ENCODE measurements at places on chromosomes 2 and 18. TPM values are rescaled to one million over a fixed set of nuclear protein-coding genes. Genes with fewer than 3 reads are reported as not detected.

Gene PREB
- polyA plus RNA-seq = 74.2 TPM

Gene CHST10
- 0.98 TPM for polyA plus RNA-seq

Gene CHPF
- 7.5 TPM for polyA plus RNA-seq

Gene TRABD2A
- polyA plus RNA-seq = 67.1 TPM

Gene CCDC142
- polyA plus RNA-seq = 10.2 TPM

Gene AFF3
- polyA plus RNA-seq = 4.6 TPM

Gene AQP12B
- not detected for polyA plus RNA-seq

Gene FAM124B
- polyA plus RNA-seq = 0.92 TPM

Gene SERPINB12
- not detected for polyA plus RNA-seq

Gene FEZ2
- 1.9 TPM for polyA plus RNA-seq

Gene MMADHC
- polyA plus RNA-seq = 163 TPM

DNA sequence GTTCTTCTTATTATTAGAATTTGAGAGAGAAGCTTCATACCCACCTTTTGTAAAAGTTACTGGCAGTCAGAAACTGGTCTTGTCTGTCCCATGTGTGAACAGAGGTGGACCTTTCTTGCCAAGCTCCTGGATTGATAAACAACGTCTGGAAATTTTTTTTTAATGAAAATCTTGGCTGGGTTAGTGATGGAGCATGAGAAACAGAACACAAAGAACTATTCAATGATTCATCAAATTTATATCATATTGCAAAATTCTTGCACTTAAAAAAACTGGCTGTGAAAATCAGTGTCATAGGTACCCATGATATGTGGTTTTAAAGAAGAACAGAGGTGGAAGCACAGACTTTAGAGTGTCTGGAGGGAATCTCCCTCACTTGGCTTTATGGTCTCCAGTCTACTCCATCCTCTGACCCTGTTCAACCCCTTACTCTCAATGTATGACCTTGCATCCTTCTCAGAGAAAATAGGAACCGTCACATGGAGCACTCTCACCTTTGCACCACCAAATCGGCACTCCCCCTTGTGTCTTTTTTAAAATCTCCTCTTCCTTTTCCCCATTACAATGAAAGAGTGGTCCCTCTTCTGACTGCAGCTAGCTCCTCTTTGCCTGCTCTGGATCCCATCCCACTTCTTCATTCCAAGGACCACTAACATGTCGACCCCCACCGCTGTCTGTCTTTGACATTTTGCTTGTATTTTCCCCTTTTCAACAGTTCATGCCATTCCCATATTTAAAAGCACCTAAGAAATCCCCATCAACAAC is 58.2 kb downstream of the COPS8 start:
- no peaks in the 10 kb centered on the region for H3K36me3 ChIP-seq
- DNase-seq = no peak
- H3K4me3 ChIP-seq = no peak overlapping the region

DNA sequence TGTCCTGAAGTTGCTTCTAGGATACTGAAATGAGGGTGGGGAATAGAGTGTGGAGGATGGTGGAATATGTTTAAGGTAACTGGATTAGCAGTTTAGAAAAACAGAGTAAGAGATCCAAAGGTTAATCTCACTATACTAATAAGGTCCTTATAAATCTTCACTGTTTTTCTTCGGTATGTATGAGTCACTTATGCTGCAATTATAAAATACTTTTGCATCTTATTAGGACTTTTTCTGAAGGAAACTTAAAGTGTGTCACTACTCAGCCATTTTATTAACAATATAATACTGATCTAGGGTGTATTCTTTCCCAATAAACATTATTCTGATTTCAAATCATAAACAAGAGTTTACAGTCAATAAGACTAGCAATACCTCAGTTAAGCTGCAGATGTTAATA is 182.3 kb downstream of the ZNF521 start:
- no peaks in the 10 kb centered on the region for H3K4me1 ChIP-seq
- no peaks in the 10 kb centered on the region for H3K27me3 ChIP-seq
- no peak overlapping the region for H3K4me3 ChIP-seq
- no peaks in the 10 kb centered on the region for H3K36me3 ChIP-seq
- H3K27ac ChIP-seq = no peak overlapping the region
- no peak for DNase-seq

DNA sequence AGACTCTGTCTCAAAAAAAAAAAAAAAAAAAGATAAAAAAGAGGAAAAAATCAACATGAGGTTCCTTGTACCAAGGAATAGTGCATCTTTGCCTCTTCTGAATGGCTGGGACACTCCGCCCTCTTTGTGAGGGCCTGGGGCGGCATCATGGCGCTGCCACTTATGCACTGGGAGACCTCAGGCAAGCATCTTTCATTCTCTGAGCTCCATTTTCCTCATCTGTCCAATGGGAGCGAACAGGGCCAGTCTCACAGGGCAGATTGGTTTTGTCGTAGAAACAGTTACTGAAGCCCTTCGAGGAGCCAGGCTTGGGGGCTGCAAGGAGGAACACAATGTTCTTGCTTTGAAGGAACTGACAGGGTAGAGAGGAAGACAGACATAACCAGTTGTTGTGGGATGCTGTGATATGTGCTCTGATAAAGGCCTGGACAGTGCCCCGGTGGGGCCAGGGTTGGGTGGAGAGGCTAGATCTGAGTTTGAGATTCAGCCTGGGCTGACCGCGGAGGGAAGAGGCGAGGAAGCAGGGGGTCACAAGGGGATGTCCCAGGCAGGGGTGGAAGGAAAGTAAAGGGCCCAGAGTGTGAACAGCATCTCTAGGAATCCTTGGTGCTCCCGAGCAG is 14.1 kb downstream of the ZFP36L2 start:
- peaks cover 43% of the 10 kb centered on the region for H3K4me1 ChIP-seq
- H3K27ac ChIP-seq = no peak overlapping the region
- DNase-seq = no peak
- H3K4me3 ChIP-seq = no peak overlapping the region
- no peaks in the 10 kb centered on the region for H3K27me3 ChIP-seq

GRCh38 chr18:50674307-50674980 is 114.6 kb downstream of the MAPK4 start:
- no peaks in the 10 kb centered on the region for H3K4me1 ChIP-seq
- no peak for DNase-seq
- no peak overlapping the region for H3K4me3 ChIP-seq
- no peaks in the 10 kb centered on the region for H3K27me3 ChIP-seq
- no peaks in the 10 kb centered on the region for H3K36me3 ChIP-seq
- no peak overlapping the region for H3K27ac ChIP-seq

- no peak for DNase-seq
- H3K4me1 ChIP-seq = peaks cover 38% of the 10 kb centered on the region
- no peak overlapping the region for H3K27ac ChIP-seq
- no peaks in the 10 kb centered on the region for H3K27me3 ChIP-seq
- H3K36me3 ChIP-seq = no peaks in the 10 kb centered on the region
Observed at GRCh38 chr2:25379535-25379934, 37.8 kb upstream of the DNMT3A start.

- no peaks in the 10 kb centered on the region for H3K36me3 ChIP-seq
- no peaks in the 10 kb centered on the region for H3K4me1 ChIP-seq
- H3K4me3 ChIP-seq = no peak overlapping the region
- no peaks in the 10 kb centered on the region for H3K27me3 ChIP-seq
Observed at GRCh38 chr2:212711856-212712255, 173.3 kb upstream of the ERBB4 start.

DNA sequence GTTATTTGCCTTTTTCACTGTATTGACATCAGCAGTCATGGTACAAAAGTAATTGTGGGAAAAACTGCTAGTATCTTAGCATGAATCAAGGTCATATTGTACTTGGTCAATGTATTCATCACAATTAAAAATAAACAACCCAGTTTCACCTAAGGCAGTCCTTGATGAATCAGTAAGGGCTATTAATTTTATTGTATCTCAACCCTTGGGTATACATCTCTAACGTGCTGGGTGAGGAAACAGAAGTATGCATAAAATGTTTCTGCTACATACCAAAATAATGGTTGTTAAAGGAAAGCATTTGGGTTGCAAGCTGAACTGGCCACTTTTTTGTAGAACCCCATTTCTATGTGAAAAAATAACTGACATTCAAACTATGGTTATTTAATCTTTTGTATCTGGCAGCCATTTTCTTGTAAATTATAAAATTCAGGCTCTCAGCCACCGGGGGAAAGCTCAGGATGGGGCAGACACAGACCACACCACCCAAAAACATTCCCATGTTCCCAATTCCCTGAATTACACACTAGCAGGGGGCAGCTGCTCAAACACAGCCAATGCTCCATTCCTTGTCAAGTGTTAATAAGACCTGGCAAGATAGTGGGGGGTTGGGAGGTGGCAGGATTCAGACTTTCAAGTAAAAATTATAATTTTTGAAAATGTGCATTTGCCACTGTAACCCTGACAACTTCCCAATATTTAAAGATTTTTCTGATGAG is 49.3 kb downstream of the OLA1 start:
- DNase-seq = no peak
- H3K27ac ChIP-seq = no peak overlapping the region
- H3K4me1 ChIP-seq = no peaks in the 10 kb centered on the region
- no peak overlapping the region for H3K4me3 ChIP-seq
- no peaks in the 10 kb centered on the region for H3K27me3 ChIP-seq
- no peaks in the 10 kb centered on the region for H3K36me3 ChIP-seq

DNA sequence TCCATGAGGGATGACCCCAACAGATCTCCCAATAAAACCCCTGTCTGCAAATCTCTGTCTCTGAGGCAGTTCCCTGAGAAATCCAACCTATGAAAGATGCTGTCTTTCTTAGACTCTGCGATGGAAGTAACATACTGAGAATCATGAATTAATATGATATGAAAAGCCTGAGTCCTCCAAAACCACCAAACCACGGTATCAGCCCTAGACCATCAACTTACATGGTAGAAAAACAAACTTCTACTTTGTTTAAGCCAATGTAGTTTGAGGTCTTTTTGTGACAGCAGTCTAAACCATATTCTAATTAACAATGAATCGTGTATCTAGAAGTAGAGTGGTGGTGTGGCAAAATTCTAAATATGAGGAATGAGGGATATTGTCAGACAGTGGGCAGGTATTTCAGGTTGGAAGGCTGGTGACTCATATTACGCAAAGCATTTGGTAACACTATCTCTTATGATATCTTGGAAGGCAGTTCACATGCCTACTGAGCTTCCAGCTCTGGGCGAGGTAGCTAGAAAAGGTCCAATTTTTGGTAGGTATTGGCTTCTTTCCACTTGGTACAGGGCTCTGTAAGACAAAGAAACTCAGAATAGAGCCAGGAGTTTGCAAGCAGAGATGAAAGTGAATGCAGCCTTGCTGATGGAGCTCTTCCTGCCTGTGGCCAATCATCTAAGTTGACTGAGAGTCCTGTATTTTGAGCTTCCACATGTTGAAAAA is 215.8 kb downstream of the ZFP36L2 start:
- no peaks in the 10 kb centered on the region for H3K4me1 ChIP-seq
- DNase-seq = no peak
- H3K4me3 ChIP-seq = no peak overlapping the region
- H3K27ac ChIP-seq = no peak overlapping the region

GRCh38 chr2:55425431-55425831 is 5.8 kb upstream of the CCDC88A start:
- no peak for DNase-seq
- H3K4me3 ChIP-seq = no peak overlapping the region
- H3K4me1 ChIP-seq = peaks cover 10% of the 10 kb centered on the region
- H3K27me3 ChIP-seq = no peaks in the 10 kb centered on the region
- no peak overlapping the region for H3K27ac ChIP-seq

GRCh38 chr2:135245071-135245470 is 193.0 kb downstream of the RAB3GAP1 start:
- H3K36me3 ChIP-seq = no peaks in the 10 kb centered on the region
- H3K4me3 ChIP-seq = no peak overlapping the region
- H3K27me3 ChIP-seq = no peaks in the 10 kb centered on the region
- no peaks in the 10 kb centered on the region for H3K4me1 ChIP-seq
- H3K27ac ChIP-seq = no peak overlapping the region

GRCh38 chr2:128782411-128783192 is 463.9 kb upstream of the HS6ST1 start:
- no peaks in the 10 kb centered on the region for H3K4me1 ChIP-seq
- no peaks in the 10 kb centered on the region for H3K36me3 ChIP-seq
- H3K27ac ChIP-seq = no peak overlapping the region
- DNase-seq = no peak
- no peak overlapping the region for H3K4me3 ChIP-seq
- H3K27me3 ChIP-seq = no peaks in the 10 kb centered on the region

DNA sequence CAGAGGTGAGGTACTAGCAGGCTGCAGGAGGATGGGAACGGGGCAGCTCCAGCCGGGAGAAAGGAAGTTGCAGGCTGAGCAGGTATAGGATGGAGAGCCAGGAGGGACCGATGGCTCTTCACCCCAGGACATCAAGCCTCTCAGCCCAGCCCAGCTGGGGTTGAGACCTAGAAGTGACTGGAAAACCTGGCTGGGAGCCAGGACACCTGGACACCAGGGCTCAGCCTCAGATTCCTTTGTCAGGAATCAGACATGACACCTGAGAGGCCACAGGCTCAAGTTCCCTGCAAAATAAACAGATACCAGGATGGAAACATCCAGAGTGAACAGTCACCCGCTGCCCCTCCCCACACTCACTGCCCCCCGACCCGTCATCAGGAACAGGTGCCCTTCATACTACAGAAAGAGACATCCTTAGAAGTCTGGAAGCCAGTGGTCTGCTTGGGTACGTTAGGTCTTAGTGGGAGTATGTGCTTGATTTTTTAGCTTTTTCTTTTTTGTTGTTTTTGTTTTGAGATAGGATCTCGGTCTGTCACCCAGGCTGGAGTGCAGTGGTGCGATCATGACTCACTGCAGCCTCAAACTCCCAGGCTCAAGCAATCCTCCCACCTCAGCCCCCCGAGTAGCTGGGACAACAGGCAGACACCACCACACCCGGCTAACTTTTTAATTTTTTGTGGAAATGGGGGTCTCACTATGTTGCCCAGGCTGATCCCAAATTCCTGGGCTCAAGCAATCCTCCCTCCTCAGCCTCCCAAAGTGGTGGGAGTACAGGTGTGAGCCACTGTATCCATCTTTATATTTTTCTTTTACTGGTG is 95.7 kb upstream of the STPG4 start:
- H3K36me3 ChIP-seq = no peaks in the 10 kb centered on the region
- no peaks in the 10 kb centered on the region for H3K27me3 ChIP-seq
- no peaks in the 10 kb centered on the region for H3K4me1 ChIP-seq
- no peak for DNase-seq

- no peak overlapping the region for H3K27ac ChIP-seq
- H3K4me3 ChIP-seq = no peak overlapping the region
- no peaks in the 10 kb centered on the region for H3K36me3 ChIP-seq
- H3K27me3 ChIP-seq = no peaks in the 10 kb centered on the region
- peaks cover 10% of the 10 kb centered on the region for H3K4me1 ChIP-seq
Observed at GRCh38 chr2:207235621-207236020, 69.9 kb upstream of the KLF7 start.

- no peak overlapping the region for H3K27ac ChIP-seq
- DNase-seq = no peak
Observed at GRCh38 chr2:215764441-215765048, 248.8 kb downstream of the MREG start.

DNA sequence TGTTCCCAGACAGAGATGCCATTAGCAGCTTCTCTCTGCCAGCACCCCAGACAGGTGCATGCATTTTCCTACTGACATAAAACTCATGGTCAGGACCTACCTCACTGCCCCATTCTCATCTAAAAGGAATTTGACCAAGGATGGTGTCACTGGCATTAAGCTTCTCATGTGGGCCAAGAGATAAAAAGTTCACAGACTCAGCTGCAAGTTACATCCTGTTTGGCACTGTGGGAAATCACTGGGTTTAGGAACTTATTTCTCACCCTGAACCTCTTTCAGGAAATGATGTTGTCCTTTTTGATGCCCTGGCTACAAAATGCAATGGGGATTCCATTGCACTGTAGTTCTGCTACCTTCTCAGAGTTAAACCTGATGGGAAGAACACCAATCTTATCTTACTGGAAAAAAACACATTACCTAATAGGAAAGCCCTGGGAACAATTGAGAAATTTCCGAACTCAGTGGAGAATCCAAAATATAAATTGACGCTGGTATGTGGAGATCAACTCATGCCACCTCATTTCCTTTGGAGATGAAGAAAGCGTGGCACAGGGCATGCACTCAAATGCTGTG is 252.1 kb upstream of the COPS8 start:
- no peaks in the 10 kb centered on the region for H3K36me3 ChIP-seq
- H3K4me3 ChIP-seq = no peak overlapping the region
- no peaks in the 10 kb centered on the region for H3K4me1 ChIP-seq
- DNase-seq = no peak
- H3K27ac ChIP-seq = no peak overlapping the region

Measured in CD4-positive, alpha-beta memory T cell (primary cell).